Left cardiac atrium (tissue), 4 donors: ENCODE measurements at places on chromosomes 11 and 22. TPM values are rescaled to one million over a fixed set of nuclear protein-coding genes. Genes with fewer than 3 reads are reported as not detected.
A peak's percentile ranks its signal among the peaks of the same experiment; 100 is the strongest.

GRCh38 chr22:36918586-36919284 lies 5.3 kb downstream of the CSF2RB start:
- no peak for DNase-seq

- peak; percentile 44 for DNase-seq
Measured at GRCh38 chr11:14054116-14055107, 91.9 kb downstream of the SPON1 start.

GRCh38 chr22:38879108-38879729 lies 7.2 kb upstream of the CBX6 start:
- DNase-seq, result no peak

GRCh38 chr22:17846326-17846992 lies 72.2 kb upstream of the BID start:
- DNase-seq, result no peak

GRCh38 chr11:72102631-72102945 lies 509 bp downstream of the LAMTOR1 start:
- DNase-seq, result no peak

DNA sequence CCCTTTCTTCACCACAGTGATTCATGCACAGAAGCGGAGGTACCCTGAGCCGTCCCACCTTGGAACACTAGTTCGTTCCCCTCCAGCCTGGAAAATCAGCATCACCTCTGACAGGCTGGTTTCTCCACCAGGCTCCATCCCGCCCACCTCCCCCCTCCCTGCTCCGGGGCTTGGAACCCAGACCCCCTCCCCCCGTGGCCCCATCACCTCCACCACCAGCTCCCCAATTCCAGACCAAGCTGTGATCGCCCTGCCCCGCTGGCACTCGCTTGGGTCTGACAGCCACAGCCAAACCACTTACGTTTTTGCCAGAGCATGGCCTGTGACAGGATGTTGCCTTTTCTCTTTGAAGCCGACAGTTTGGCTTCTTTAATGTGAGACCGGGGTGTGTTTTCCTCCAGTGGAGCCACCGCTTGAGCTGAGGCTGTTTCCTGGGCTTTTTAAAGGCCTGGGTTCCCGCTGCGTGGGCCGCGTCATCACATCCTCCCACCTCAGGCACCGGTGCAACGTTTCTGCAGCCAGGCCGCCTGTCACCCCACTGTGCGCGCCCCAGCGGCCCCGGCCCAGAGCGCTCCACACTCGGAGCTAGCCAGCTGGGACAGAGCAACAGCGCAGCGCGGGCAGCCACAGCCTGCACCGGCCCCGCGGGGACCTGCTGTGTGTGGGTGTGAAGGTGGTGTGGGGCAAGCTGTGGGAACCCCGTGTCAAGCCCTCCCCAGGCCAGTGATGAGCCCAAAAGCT lies at the start of gene POU2AF1:
Gene POU2AF1, minus strand, starts transcription at position 415 of the 741 bp plus-strand sequence. Its CDS starts 98 bp downstream, at position 317.
- peak; percentile 28 for DNase-seq

DNA sequence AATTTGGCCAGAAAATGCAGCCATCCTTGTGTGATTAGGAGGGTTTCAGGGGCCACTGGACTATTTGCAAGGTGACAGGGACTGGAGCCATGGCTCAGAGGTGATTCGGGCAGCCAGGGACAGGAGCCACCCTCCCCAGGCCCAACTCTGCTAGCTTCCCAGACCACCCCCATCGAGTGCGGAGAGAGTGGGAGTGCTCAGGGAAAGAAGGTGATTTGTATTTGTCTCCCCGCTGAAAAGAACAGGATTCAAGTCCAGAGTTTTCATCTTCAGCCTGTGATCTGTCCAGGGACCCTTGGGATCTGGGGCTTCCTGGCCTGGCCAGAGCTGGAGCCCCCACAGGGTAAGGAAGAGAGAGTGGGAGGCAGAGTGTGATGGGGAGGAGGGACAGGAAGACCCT lies 22.4 kb upstream of the TEF start:
- DNase-seq, result no peak

DNA sequence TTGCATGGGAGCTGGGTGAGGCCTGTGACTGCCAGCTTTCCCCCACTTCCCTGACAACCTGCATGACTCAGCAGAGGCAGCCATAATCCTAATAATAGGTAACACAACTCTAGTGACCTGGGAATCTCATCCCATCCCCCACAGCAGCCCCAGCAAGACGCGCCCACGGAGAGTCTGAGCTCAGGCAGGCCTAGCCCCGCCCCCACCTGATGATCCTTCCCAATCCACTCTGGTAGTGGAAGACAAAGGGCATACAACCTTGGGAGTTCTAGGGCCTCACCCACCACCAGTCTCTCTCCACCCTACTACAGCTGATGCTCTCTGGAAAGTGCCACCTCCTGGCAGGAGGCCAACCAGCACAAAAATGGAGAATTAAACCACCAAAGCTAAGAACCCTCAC lies 60.3 kb downstream of the CWF19L2 start:
- DNase-seq, result no peak

DNA sequence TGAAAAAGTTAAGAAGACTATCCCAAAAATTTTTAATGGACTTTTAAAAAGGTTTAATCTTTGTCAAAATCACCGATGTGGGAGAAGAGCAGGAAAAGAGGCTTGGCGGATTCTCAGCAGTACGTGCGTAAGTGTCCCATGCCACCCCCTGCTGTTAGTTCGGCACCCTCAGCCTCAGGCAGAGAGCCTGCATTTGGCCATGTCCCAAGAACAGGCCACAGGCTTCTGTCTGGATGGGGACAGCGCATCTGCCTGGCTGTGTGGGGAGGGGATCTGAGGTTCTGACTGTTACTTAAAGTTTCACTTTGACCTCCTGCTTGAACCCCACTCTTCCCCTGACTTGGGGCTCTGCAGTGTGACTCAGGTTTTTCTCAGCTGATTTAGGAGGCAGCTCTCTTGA lies 35.3 kb downstream of the EXT2 start:
- DNase-seq, result no peak

DNA sequence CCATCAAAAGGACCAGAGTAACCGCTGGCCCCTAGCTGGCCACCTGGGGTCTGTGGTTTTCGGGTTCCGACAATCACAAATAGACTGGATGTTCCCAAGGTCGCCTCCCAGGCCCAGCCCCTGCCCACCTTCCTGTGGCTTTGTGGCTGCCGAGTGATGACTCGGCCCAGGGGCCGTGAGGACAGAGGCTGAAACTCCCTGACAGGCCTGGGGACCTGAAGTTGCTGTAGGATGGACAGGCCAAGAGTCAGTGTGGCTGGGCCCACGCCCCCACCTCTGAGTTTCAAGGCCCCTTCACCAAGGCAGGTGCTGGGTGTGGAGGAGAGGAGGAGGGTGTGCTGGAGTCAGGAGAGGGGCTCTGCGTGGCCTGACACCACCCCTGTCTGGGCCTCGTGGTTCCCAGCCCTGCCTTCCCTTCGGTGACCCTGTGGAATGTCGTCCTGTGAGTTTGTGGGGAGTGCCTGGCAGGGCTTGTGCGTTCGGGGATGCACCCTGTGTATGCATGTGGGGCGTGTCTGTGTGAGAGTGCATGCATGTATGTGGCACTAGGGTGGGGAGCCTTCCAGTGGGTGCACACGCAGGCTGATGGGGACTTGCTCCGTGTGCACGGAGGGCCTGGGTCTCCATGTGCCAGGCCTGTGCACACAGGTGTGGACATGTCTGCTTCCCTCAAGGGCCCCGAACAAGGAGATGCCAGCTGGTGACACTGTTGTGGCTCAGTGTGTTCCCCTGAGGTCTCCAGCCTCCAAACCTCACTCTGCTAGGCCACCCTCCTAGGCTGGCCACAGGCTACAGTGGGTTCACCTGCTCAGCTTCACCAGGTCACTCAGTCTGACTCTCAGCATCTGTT lies 8.4 kb upstream of the MGAT3 start:
- no peak for DNase-seq

DNA sequence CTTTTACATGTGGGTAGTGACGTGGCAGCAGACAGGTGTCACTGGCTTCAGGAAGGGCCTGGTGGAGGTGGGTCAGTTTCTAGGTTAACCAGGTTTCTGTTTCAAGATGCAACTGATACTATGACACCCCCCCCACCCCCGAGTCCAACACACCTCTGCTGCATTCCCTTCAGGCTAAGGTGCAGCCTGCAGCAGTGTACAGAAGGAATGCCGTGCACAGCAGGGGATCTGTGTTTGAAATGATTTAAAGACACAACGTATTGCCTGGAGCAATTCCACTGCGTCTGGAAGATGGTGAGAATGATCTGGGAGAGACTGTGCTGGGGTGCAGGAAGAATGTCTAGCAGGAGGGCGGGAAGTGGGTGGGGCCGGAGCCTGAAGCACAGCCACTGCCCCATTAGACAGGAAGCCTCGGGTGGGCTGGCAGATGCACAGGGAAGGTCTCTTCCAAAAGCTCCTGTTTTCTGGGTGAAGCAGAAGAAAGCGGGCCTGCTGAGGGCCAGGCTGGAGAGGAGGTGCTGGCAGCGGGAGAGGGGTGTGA lies 11.9 kb upstream of the TESMIN start:
- no peak for DNase-seq

DNA sequence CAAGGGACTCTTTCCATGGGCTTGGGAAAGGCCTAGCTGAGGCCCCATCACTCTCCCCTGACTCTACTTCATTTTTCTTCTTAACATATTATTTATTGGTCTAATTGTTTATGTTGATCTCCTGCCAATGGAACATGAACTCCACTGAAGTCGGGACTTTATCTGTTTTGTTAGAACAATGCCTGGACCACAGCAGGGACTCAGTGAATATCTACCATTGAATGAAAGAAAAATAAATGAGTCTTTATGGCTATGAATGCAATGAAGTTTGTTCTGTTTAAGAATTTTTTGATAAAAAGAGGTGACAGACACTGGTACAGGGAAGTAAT lies 112.3 kb downstream of the ADAMTS15 start:
- no peak for DNase-seq

- no peak for DNase-seq
Measured at GRCh38 chr11:126190792-126191191, 20.7 kb downstream of the RPUSD4 start.

DNA sequence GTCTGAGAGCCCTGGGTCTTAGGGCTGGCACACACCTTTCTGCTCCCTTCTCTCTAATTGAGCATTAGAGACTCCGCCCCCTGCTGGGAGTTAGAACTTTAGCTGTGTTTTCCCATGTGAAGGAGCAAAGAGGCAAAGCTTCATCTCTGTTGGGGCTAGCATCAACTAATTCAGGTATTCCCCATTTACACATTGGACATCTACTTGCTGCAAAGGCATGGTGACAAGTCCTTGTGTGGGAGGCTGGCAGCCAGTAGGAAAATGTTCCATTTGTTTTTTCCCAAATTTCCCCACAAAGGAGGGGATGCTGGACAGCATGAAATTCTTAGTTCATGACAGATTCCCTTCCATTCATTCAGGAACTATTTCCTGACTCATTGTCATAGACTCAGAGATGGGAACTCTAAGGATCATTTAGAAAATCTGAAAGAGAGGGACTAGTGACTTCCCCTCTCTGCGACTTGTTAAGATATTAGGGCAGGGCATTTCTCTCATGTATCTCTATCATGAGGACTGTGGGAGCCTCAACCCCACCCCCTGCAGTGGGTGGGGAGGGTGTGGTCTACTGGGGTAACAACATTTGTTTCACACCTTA lies 3.6 kb downstream of the CD44 start:
- no peak for DNase-seq

- DNase-seq, result peak; percentile 58
Measured at GRCh38 chr22:29689880-29690213, 30.0 kb upstream of the CABP7 start.

DNA sequence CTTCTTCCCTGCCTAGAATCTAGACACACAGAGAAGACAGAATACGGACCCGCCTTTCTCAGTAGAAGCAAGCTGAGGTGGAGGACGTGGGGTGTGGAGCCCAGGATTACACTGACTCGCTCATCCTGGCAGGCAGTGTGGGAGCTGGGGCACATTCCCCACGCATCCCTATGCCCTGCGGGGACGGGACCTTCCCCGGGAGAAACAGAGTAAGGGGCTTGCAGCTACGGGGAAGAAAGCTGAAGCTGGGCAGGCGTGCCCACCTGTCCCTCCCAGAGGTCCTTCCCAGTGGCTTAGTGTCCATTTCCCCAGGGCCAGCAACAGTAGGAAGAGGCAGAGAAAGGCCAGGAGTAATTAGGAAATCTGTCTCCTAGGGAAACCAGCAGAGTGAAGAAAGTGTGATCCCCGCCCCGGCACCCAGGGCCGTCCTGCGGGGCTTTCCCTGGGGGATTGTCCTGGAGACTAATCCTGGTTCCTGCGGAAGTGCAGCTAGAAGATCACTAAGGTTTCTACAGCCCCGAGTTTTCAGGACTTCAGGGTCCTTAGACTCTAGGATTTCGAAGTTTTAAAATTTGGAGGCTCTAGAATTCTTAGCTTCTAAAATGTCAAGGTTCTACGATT lies 7.8 kb downstream of the DNAJB13 start:
- DNase-seq, result no peak

DNA sequence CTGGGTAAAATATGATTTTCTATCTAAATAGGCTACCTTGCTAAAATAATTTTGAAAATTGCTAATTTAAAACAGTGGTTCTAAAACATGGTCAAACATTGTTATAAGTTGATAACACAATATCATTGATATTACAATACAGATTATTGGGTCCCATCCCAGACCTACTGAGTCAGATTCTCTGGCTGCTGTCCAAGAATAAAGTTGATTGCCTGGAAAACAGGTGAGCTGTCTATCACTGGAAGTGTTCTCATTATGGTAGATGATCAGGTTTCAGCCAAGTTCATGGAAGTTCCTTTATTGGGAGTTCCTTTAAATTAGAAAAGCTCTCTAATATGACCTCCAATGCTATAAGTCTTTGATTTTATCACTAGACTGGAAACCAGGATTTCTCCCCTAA lies 52.3 kb downstream of the SC5D start:
- DNase-seq, result no peak

DNA sequence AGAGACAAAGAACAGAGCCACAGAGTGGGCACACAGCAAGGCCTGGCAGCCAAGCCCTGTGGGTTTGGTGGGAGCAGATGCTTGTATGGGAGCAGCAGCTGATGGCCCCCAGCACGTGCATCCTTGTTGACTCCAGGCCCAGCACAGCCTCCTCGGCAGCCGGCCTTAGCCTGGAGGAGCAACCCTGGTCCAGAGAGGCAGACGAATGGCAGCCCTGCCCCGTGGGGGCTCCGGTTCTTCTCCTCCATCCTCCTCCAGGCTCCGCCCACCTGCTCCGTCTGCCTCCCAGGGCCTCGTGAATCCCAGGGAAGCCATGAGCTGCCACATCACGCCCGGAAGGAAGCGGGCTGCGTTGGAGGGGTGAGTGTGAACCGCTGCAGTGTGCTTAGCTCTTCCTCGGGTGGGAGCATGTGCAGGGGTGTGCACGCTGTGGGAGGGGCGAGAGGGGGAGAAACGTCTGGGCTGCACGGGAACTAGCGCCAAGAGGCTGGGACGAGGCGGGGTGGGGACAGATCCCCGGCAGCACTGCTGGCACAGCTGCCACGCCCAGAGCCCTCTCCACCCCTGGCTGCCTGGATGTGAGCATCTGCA lies 36.3 kb upstream of the JAM3 start:
- peak; percentile 48 for DNase-seq

GRCh38 chr11:114296605-114297372 lies 590 bp downstream of the NNMT start:
- DNase-seq, result no peak

The RASL10A gene
- total RNA-seq, result 1.0 TPM

The IFITM10 gene
- 0.27 TPM for total RNA-seq

The SERPING1 gene
- total RNA-seq, result 266 TPM

The FGF3 gene
- total RNA-seq, result not detected

The SCN4B gene
- total RNA-seq, result 11.3 TPM

The PDGFB gene
- 17.5 TPM for total RNA-seq

The IL10RA gene
- 8.2 TPM for total RNA-seq

The OR51Q1 gene
- not detected for total RNA-seq

The SMIM35 gene
- total RNA-seq, result not detected
